ENCODE measurements at places on chromosomes 3 and 15.

GRCh38 chr3:30768703-30769550, 125.5 kb downstream of the GADL1 start:
- DNase-seq = peak; percentile 36

DNA sequence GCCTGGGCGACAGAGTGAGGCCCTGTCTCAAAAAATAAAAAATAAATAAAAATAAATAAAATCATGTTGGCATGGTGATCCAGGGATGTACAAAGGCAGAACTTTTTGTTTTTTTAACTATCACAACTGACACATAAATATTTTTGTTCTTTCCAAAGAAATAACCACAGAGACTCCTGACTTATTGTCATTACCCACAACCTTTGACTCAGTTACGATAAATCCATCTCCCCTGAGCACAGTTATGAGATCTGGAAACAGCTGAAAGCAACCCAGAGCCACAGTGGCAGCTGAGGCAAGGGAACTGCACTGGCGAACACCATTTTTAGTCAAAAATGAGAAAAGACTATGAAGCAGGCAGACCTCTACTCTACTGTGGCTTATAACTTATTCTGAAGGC, 24.0 kb downstream of the OSBPL10 start:
- no peak for DNase-seq

DNA sequence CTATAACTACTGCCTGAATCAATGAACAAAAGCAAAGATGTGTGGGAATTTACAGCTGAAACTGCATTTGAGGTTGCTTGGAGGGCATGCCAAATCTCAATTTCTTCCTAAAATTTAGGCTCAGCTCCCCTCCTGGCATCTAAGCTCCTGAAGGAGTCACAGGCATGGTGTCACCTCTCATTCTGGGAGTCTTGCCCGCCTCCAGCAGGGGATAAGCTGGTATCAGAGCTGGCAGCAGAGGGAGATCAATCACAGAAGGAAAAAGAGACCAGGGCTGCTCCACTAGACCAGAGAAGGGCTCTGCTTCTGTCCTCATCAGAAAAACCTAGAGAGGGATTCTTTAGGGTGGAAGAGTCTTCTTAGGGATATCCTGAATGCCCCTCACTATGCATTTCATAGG, 150.4 kb upstream of the SLC6A11 start:
- DNase-seq = no peak

DNA sequence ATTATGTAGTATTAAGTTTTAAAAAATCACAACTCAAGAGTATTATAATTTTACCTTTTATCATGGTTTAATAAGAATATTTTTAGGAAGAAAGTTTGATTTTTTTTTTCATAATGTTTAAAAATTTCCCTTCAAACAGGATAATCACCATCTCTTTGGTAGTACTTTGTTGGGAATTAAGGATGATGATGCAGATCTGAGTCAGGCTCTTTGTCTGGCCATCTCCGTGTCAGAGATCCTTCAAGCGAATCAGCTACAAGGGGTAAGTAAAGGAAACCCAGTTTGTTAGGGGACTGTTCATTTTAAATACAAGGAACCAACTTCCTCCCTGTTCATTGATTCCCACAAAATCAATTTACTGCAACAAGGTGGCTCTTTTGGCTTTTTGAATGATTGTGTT, 36.8 kb upstream of the NIT2 start:
- DNase-seq = no peak

DNA sequence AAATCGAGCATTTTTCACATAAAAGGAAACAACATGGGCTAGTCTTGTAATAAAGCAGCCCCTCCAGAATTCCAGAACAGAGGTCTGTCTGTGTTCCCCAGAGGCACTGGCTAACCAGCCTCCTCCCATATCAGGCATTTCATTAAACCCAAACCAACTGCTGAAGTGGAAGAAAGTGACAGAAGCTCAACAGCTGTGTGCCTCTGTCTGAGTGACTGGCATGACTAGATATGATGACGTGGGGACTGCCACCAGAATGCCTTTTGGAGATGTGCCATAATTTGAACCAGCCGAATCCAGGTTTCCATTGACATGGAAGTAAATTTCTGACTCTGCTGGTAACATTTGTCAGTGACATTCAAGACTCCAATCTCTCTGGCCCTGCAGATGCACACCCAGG, 8.7 kb downstream of the LIMD1 start:
- no peak for DNase-seq

Data from stimulated activated CD8-positive, alpha-beta memory T cell treated with anti-CD3 and anti-CD28 coated beads, Interleukin-15, amount 100 ng/mL, for 24 hours (primary cell).